ENCODE measurements at places on chromosomes 6 and 20.

DNA sequence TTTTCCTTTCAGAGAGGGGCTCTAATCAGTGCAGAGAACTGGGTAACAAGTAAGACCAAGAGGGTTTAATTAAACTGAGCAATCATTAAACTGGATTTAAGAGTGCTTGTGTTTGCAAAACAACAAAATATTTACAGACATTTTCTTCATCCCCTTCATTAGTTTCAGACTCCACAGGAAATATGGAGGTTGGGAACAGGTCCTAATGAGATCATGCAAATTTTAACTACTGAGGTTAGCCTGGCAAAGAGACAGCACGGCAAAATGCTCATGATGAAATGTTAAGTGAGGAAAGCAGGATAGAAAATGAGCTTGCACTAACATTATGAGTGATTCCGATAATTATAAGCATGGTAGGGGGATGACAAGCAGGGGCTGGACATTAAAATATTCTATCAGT lies 268.9 kb downstream of the PTPRT start:
- DNase-seq, result no peak

DNA sequence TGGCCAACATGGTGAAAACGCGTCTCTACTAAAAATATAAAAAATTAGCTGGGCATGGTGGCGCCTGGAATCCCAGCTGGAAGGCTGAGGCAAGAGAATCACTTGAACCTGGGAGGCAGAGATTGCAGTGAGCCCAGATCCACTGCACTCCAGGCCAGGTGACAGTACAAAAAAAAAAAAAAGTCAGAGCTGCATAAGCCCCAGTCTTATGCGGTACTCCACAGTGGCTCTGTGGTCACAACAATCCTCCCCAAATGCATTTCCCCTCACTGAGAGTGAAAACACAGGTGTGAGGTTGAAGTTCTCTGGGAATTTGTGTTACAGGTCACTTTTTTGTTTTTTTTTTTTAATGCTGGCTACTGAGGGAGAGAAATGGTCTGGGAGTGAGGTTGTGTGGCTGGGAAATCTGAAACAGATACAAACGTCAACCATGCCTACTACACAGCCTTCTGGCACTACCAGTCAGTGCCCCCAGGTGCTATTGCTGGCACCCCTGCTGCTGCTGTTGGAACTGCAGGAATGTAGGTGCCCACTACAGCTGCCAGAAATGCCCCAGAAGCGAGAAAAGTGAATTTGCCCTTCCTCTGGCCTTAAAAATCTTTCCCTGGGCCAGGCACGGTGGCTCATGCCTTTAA lies 5.7 kb downstream of the MRPS26 start:
- DNase-seq, result no peak

DNA sequence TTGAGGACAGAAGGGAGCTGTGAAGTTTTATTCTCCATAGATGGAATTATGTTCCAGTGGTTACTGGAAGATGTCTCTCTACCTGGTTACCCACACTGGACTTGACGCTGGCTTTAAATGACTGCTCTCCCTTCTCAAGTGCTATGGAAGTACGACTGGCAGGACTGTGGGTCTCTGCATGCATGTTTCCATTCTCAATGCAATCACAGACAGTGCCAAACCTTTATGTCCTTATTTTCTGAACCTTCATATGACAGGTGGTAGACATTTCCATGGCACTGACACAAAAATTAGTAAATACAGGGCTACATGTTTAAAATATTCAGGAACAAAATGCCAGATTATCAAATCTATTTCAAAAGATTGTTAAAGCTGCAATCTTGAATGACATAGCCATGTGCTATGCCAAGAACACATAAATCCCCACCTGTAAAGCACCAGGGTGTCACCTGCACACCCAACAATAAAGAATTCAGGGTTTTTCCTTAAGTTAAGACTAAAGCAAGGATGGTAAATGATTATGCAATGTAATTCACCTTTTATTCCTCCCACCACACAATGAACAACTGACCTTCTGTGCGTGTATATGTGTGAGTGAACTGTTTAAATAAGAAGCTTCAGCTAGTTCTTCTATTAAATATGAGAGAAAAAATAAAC lies 153.3 kb upstream of the ENPP5 start:
- DNase-seq, result no peak

DNA sequence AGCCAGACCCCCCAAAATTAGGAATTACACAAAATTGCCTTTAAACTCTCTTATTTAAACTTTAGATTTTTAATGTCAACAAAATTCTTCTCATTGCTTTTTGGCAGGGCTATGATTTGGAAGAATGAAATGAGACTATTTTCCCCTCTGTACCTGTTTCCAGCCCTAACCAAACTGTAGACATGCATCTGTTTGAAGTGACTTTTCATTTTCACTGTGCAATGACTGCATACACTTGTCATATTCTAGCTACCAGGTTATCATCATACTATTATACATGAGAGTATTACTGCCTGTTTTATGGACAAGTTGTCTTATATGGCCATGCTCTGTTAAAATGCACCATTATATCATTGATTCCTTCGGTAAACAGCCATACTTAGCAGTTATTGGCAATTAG lies 295.2 kb downstream of the TBC1D7 start:
- DNase-seq, result no peak
